T-helper 17 cell (primary cell): ENCODE measurements at places on chromosomes 7 and 10.

DNA sequence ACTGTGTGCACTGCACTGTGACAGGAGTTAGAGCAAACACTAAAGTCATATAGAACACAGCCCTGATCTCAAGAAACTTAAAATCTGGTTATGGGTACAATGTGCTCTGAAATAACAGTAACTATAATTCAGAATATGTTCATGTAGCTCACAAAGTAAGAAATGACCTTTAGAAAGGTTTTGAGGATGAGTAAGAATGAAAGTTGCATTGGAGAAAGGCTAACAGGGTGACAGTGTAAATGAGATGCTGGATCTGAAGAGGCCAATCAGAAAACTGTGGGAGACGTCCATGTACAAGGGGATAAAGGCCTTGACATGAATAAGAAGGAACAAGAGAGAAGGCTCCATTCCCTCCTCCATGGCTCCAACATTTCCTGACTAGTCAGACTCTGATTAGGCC is 124.7 kb downstream of the GRM3 start:
- DNase-seq: no peak

DNA sequence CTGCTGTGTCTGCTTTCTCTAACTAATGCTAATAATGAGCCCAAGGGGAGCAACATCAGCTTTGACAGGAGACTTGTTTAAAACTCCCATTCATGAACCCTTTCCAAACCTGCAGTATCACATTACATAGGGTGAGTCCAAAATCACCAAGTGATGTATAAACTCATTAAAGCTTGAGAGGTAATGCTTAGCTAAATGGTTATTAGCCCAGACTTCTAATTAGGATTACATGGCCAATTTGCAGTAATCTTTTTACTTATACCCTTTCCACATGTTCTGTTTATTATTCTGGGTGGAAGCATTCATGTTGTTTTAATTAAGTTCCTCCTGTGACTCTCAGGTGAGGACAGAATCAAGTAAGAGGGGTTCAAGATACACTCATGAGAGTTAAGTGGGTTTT is 17.5 kb downstream of the ZNF138 start:
- no peak for DNase-seq

DNA sequence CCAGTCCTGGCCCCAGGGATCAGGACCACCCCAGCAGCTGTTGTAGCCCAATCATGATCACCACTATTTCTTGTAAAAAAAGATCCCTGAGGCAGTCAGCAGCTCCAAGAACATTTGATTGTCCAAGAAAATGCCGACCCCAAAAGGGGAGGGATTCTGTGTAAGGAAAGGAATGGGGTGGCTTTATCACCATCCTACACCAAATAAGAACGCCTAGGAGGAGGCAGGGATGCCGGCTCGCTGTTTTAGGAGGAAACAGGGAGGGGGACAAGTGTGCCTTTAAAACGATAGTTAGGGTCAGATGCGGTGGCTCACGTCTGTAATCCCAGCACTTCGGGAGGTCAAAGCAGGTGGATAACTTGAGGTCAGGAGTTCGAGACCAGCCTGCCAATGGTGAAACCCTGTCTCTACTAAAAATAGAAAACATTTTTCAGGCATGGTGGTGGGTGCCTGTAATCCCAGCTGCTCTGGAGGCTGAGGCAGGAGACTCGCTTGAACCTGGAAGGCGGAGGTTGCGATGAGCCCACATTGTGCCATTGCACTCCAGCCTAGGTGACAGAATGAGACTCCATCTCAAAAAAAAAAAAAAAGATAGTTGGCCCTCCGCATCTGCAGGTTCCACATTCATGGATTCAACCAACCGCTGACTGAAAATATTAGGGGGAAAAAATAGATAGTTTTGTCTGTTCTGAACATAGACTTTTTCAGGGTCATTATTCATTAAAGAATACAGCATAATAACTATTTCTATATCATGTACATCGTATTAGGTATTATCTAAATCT is 63.6 kb downstream of the PDIA4 start:
- DNase-seq: no peak

DNA sequence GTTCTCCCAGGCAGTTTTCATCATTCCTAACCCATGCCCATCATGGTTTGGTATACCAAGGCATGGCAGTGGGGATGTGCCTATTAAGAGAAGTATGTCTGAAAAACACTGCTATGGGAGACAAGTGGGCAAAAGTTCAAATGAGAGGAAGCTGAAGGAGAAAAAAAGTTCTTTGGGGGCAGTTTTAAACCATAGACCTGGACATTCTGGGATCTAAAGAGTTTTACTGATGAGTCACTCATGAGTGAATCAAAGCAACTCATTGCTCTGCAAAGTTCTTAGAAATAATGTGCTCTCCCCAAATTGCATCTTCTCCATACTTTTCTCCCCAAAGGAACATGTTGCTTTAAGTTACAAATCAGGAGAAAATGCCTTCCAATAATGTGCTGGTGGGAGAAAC is 256.9 kb upstream of the MTPN start:
- DNase-seq: no peak

GRCh38 chr10:4978870-4979269 is 15.7 kb downstream of the AKR1C1 start:
- DNase-seq: no peak

GRCh38 chr7:115731796-115732471 is 298.6 kb downstream of the TFEC start:
- DNase-seq: no peak

GRCh38 chr10:124389613-124390361 is 28.9 kb downstream of the OAT start:
- DNase-seq: no peak

- DNase-seq: no peak
These were observed 644.4 kb downstream of the GRM8 start for GRCh38 chr7:126608339-126608776.

- DNase-seq: no peak
These were observed 605.4 kb downstream of the KCNMA1 start for GRCh38 chr10:77032188-77032570.

DNA sequence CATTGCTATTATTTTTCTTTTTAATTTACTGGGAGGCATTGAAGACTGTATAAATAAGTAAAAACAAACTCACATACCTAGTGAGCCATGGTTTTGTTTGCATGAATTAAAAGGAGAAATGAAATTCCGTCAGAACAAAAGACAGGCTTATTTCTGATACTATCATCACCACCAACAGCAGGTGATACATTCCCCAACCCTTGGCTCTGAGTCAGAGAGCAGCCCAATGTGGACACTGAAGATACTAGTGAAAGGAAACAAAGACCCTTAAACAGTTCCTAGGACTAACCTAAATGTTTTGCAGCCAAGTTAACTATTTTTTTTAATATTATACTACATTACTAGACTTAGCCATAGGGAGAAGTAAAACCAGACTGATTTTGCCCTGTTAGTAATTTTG is 31.6 kb downstream of the CHRM2 start:
- no peak for DNase-seq

- DNase-seq: no peak
These were observed 40.8 kb upstream of the SLC35B4 start for GRCh38 chr7:134357486-134357885.

GRCh38 chr7:77395626-77396025 is 20.5 kb downstream of the GSAP start:
- no peak for DNase-seq
